Left kidney (tissue), 8 donors: ENCODE measurements at places on chromosomes 11 and 22.
A peak's percentile ranks its signal among the peaks of the same experiment; 100 is the strongest.

GRCh38 chr11:73538381-73538872 is 59.5 kb downstream of the FAM168A start:
- DNase-seq = no peak

DNA sequence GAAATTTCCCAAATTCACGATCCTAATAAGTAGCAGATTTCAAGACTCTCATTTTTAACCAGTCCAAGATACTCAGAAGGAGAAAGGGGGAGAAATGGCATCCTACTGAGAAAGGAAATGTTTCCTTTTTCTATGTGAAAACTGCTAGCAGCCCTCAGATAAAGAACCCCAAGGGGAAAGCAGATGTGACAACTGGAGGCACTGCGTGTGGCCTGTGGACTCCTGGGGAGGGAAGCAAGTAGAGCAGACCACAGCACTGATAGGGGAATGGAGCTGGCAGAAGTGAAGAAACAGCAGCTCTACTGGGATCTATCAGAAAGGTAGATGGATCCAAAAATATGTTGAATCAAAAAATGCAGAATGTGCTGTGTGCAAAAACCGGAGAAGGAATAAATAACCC is 239.7 kb upstream of the API5 start:
- no peak for DNase-seq

- DNase-seq = no peak
Observed at GRCh38 chr11:2347308-2347830, 29.7 kb upstream of the CD81 start.

DNA sequence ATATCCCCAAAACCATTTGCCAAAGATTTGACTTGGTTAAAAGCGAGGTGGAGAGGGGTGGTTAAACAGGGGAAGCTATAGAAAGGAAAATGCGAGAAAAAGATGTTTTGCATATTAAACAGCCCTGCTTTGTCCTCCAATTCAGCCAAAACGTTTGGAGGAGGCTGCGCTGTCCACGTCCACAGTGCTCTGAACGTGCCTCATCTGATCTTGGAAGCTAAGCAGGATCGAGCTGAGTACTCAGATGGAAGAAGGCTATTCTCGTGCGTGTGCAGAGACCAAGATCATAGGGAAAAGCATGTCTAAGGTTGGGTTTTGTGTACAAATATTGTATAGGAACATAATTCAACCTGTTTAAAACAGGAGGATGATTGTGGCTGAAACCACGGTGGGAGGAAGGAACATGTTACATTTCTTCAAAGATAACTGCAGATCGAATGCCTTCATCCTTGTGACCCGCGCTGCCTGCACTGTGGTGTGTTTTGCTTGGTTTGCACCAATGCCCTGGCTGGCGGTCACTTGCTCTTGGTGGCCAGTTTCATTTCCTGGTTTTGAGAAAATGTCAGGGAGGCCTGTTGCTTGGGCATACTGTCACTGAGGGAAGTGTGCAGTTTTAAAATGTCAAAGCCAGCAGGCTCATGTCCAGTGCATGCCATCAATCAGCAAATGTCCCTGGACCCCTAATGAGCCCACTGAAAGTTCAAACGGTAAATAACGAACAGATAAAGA is 40.4 kb downstream of the FLI1 start:
- no peak for DNase-seq

GRCh38 chr11:19995145-19995544 is 165.1 kb downstream of the DBX1 start:
- no peak for DNase-seq

DNA sequence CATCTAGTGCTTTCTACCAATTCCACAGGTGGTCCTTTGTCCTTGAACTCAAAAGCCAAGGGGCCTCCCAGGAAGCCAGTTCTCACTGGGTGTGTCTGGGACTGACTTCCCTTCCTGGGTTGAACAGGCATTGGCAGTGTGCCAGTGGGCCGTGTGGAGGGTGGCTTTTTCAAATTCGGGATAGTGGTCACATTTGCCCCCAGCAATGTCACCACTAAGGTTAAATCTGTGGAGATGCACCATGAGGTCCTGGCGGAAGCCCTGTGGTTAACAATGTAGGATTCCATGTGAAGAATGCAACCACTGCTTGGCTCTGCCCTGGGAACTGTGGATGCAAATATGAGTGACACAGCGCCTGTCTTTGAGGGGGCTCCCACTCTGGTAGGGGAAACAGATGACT is 53.2 kb upstream of the MTNR1B start:
- no peak for DNase-seq

DNA sequence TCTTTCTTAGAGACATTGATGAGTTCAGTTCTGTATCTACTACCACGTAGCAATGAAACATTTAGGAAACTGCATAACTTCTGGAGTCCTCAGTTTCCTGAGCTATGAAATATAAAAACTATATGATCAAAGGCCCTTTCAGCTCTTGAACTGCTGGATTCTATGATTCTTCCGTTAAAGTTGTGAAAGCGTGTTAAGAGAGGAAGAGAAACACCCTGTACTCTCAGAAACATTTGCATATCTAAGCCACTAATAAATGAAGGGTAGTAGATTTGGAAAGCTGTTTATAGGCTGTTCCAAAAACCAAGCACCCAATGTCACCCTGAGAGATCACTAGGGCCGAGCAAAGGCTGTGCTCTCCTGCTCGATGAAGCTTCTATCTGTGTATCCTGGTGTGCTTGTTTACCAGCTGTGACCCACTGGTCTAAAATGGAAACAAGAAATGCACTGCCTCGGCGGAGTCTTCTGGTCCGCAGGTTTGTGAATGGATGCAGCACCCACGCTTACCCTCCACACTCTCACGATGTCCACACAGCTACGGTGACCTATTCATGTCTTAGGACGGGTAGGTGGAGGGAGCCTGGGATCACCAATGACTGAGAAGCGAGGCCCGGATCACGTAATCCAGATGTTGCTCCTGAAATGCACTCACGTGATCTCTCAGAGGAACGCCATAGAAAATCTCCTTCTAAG is 325.8 kb downstream of the OPCML start:
- DNase-seq = no peak

DNA sequence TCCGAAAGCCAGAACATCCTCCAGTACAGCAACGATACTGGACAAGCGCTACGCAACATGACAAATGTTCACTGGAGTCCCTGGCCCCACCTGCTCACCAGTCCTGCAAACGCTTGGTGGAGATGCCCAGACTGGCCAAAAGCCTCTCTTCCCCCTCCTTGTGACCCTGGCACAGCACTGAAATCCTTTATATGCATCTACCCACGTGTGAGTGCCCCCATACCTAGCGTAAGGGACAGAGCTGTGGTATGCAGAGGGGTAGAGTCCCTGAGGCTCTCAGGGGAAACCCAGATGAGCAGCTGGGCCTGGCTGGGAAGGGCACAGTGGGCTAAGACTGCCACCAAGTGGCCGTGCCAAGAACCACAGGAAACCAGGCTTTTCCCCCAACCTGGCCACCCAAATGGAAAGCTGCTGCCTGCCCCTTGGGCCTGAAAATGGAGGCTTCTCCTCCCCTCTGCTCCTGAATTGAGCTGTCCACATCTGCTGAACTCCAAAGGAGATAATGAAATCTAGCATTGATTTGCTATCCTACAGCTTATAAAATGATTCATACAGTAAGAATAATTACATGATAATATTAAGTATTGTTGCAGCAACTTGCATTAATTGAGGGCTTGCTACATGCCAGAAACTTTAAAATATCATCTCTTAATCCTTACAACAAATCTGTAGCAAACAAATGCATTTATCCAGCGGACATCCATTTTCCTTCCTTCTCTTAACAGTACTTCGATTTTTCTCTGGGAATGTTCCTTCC is 24.8 kb upstream of the TTC12 start:
- DNase-seq = peak; percentile 50

GRCh38 chr11:24828938-24829605 is 332.2 kb downstream of the LUZP2 start:
- peak; percentile 3 for DNase-seq

GRCh38 chr11:132848336-132848735 is 684.0 kb downstream of the OPCML start:
- no peak for DNase-seq

GRCh38 chr22:43319661-43320486 is 23.3 kb downstream of the SCUBE1 start:
- DNase-seq = no peak

- DNase-seq = no peak
Observed at GRCh38 chr11:118147502-118147901, 5.1 kb downstream of the SCN4B start.

DNA sequence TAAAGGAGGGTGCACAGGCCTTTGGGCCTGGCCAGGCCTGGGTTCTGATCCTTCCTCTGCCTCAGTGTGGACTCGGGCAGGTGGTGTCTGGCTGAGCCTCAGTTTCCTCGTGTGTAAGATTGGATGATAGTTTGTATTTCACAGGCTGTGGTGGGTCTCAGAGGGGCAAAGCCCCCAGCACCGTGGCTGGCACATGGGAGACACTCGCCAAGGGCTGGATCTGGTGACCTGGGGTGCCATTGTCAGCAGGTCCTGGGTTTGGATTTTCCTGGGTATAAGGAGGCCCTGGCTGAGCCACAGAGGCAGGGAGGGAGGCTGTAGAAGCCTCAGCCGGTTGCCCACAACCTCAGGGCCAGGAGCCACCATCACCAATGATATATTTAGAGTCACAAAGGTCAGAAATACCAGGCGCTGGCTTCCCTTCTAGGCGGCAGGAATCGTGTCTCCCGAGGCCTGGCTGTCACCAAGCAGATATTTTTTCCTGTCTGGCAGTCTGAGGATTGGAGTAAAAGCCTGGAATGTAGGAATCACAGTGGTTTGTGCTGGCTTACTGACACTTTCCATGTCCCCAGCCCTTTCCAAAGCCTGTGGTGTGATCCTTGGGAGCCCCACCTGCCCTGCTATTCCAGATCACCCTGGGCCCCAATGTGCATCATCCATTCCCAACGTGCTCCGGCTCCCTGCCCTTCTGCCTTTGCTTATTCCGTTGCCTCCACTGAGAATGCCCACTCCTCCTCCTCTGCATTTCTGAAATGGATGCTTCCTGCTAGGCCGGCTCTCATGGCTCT is 15.6 kb downstream of the KCNC1 start:
- no peak for DNase-seq

- no peak for DNase-seq
Observed at GRCh38 chr11:19962053-19962800, 198.0 kb downstream of the DBX1 start.

GRCh38 chr11:10204021-10204420 is 90.0 kb downstream of the SBF2 start:
- DNase-seq = no peak

GRCh38 chr22:46180370-46181137 is 30.2 kb downstream of the PPARA start:
- DNase-seq = no peak

DNA sequence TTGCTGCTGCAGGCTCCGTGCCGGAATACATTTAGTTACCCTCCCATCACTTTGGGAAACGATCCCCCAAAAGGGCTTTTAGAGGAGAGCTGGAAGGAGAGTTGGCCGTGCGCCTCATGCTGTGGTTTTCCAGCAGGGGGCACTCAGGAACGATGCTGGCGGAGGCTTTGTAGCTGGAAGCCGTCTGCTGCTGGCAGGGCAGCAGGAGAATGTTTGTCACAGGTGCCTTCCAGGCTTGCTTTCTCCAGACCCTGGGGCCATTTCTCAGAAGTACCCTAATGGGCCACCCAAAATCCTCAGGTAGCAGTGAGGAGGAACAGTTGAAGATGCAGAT is 30.0 kb upstream of the CABP7 start:
- DNase-seq = no peak

DNA sequence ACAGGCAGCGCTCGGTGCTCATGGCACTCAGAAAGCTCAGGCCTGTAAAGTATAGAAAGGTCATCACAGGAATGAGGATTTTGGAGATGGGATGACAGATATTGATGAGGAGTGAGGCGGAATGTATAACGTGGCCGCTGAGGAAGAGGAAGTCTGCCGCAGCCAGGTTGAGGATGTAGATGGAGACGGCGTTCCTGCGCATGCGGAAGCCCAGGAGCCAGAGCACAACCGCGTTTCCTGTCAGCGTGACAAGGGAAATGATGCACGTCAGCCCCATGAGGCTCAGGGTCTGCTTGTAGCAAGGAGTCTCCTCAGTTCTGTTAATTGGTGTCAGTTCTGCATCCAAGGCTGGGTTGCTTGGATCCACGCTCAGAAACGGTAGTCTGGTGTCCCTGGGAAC is 33.1 kb upstream of the MRGPRX1 start:
- DNase-seq = no peak

- DNase-seq = no peak
Observed at GRCh38 chr11:43943372-43943930, 1.0 kb downstream of the C11orf96 start.

- DNase-seq = no peak
Observed at GRCh38 chr11:25183411-25183810, 686.6 kb downstream of the LUZP2 start.

- no peak for DNase-seq
Observed at GRCh38 chr11:125223901-125224361, 59.4 kb downstream of the PKNOX2 start.

DNA sequence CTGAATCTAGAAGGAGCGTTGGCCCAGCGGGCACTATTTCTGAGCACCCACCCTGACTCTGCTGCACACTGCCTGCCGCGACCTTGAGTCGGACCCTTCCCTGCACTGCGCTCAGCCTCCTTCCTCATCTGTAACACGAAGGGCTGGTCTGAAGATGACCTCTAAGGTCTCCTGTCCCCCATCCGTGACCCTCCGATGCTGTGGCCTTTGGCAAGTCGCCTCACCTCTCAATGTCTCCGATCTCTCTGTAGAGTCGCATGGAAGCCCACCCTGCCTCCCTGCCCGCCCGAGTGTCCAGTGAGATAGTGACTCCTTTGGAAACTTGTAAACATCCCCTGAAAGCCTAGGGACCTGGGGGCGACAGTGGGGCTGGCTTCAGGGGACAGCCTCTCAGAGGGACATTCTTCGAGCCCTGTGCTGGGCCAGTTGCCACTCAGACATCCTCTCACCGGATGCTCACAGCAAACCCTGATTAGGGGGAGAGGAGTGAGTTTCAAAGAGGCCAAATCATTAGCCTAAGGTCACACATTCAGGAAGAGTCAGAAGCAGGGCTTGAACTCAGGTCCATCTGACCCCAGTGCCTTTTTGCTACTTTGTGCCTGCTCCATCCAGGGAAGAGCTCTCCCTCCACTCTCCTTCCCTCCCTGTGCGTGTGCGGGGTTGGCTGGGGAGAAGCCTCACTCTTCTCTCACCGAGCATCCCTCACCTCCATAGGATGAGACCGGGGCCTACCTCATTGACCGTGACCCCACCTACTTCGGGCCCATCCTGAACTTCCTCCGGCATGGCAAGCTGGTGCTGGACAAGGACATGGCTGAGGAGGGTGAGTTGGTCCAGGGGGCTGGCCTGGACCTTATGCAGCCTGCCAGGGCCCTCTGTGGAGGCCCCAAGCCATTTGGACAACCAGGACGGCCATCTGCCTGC is 1.1 kb downstream of the KCTD17 start:
- DNase-seq = no peak

DNA sequence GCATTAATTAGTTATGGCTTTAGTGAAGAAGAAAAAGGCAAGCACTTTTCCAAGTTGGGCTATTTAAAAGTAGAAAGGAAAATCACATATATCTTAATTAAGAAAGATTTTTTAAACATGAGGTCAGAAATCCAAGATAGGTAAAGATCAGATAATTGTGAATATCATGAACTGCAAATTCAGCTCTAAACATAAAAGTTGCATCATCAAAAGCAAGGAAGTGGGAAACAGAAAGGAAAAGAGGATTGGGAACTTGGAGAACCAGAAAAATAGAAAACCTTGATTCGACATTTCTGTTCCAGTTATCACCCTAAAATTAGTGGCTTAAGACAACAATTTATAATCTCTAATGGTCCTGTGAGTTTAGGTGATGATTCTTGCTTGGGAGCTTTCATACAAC is 17.5 kb downstream of the KBTBD3 start:
- DNase-seq = no peak
